ENCODE measurements at places on chromosomes 16 and 17.

GRCh38 chr17:79947351-79948031 is 88.2 kb downstream of the TBC1D16 start:
- no peak for DNase-seq

DNA sequence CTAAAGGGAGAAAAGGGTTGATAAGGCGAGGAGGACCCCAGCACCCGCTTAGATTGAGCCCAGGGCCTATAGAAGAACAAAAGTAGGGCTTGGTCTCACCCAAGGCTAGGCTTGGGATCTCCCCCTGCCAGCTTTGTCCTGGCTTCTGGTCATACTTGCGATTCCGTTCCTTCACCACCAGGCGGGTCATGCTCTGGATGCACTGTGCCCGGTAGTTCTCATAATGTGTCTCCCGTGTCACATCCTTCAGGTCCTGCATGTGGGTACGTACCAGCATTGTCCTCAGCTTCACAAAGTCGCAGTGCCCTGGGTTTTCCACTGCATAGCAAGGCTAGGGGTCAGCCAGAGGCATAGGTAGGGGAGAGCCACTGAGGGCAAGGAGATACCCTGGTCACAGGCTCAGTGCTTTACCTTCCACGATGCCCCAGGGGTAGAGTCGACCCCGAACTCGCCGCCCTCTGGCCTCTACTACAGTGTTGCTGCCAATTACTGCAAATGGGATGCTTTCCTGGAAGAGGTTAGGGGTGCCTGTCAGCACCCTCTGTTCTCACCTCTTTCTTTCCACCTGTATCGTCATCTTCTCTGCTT is 6.5 kb upstream of the MTMR4 start:
- DNase-seq = no peak

- DNase-seq = no peak
Observed at GRCh38 chr17:61833536-61834193, 29.7 kb downstream of the BRIP1 start.

- DNase-seq = peak; percentile 81
Observed at GRCh38 chr17:71828182-71828596, 292.6 kb upstream of the SOX9 start.

DNA sequence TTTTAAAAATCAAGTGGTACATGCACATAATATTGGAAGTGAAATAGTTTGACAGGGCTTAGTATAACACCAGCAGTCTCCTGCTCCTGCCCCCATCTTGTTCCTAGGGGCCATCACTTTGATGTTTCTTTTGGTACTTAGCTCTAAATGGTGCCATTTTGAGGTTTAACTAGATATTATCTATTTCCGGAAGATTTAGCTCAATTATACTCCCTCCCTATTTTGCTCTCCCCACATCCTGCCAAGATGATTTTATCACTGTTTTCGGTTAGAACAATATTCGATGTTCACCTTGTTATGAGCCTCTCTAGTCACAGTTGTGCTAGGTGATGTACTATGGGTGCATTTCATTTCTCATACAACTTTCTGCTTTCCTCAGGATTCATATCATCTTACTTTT is 20.0 kb upstream of the SLC35G3 start:
- no peak for DNase-seq

DNA sequence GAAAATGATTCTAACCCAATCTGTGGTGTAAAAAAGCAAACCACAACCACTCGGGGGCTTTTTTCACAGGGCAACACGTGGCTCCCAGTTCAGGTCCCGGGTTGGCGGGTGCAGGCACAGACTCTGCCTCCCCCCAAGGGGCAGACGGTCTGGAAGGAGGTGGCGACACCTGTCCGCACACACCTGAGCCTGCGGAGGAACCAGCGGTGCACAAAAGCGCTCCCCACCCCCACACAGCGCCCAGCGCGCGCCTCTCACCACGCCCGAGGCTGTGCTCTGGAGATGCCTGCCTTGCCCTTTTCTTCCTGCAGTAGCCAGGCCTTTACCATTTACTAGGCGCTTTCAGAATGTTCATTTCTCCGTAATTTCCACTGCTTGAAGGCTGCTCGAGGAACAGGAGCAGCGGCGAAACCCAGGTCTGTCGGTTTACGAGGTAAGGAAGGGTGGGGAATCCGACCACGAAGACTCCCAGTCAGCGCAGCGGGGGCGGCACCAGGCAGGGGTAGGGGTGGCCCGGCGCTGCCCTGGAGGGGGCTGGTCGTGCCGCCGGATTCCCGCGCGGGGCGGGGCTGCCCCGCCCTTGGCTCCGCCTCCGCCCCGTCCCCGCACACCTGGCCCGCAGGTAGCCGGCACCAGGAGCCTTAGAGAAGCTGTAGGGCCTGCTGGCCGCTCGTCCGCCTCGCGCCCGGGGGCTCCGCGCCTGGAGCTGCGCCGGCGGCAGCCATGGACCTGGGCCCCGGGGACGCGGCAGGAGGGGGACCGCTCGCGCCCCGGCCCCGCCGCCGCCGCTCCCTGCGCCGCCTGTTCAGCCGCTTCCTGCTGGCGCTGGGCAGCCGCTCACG is at the start of gene USP43:
TSS of gene USP43 (plus strand) at position 608 of the 842 bp plus-strand sequence. CDS start at position 724, 116 bp downstream.
- no peak for DNase-seq

- DNase-seq = no peak
Observed at GRCh38 chr17:20026960-20027359, 17.8 kb downstream of the SPECC1 start.

GRCh38 chr16:74695450-74696422 is 4.9 kb downstream of the MLKL start:
- peak; percentile 24 for DNase-seq

GRCh38 chr16:1152651-1153259 is at the start of gene CACNA1H:
Gene CACNA1H (plus strand): TSS chr16:1153106. CDS start chr16:1153738, 632 bp downstream.
- no peak for DNase-seq

DNA sequence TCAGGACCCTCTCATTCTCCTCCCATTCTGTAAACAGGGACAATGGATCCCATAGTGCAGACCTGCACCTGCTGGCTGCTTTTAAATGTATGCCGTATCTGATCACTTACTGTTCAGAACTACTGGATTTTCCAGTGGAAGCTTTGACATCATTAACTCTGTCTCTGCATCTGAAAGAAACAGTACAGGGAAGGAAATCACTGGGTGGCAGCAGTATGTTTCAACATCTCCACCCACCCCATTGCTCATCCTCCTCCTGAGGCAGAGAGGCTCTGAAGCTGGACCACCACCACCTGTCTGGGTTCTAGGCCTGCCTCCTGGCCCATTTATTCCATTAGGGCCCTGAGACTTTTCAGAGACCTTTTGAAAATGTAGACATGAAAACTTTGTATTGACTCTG is 2.6 kb downstream of the CCL15 start:
- DNase-seq = no peak

GRCh38 chr17:79842136-79842655 is 3.0 kb upstream of the CBX4 start:
- DNase-seq = no peak

GRCh38 chr17:71334048-71334751 is 786.6 kb upstream of the SOX9 start:
- no peak for DNase-seq

GRCh38 chr16:5070431-5071186 is 1.0 kb upstream of the ALG1 start:
- DNase-seq = no peak

GRCh38 chr16:56320811-56321558 is 104.4 kb downstream of the AMFR start:
- DNase-seq = no peak

GRCh38 chr17:75576661-75577060 is 10.9 kb upstream of the MYO15B start:
- no peak for DNase-seq

DNA sequence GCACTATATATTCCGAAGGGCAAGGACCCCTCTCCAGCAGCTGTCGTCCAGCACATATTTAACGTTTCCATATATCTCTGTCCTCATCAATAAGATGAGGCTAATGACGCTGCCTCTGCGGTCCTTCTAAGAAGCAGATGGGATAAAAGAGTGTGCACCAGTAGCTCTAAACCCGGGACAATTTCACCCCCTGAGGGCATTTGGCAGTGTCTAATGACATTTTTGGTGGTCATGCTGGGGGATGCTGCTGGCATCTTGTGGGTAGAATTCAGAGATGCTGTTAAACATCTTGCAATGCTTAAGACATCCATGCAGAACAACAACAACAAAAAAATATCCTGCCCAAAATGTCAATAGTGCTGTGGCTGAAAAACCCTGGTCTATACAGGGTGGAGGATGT is 372.9 kb downstream of the CDH13 start:
- DNase-seq = no peak

DNA sequence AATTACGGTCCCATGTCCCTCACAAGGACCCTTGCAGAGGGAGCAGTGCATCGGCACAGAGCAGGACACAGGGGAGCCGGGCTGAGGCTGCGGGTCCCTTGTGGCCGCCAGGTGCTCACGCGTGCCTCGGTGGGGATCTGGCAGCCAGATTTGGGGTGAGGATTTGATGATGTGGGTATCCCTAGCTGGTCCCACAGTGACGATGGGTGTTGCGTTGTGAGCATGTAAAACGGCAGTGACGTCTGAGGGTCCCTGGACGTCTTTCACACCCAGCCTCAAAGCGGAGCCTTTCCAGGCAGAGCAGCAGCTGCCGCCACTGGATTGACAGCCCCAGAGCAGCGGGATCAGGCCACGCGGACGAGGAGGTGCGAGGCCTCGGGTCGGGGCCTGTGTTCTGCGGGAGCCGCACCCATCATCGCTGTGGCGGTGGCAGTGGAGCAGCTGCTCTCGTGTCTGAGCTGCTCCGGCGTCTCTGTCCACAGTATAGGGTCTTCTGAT is 54.6 kb downstream of the WDR45B start:
- no peak for DNase-seq

GRCh38 chr16:4862639-4863038 is 15.4 kb downstream of the UBN1 start:
- DNase-seq = no peak

DNA sequence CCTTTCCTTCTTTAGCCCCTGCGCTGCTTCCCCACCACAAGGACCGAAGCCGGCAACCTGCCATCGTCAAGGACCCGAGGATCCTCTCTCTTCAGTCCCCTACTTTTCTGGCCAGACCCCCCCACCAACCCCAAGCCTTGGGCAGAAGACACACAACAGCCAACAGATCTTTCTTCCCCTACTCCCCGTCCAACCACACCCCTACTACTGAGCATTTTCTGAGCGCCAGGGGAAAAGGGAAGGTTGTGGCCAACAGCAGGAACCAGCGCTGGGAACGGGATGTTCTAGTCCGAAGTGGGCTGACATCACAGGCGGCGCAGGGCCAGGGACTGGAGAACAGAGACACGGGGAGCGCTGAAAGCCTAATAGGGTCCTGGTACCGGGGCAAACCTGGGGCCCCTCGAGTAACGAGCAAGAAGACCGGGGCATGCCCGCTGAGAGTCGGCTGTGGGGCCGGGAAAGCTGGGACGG is 528 bp downstream of the PER1 start:
- DNase-seq = no peak

- DNase-seq = no peak
Observed at GRCh38 chr17:51419476-51419875, 159.1 kb downstream of the UTP18 start.

DNA sequence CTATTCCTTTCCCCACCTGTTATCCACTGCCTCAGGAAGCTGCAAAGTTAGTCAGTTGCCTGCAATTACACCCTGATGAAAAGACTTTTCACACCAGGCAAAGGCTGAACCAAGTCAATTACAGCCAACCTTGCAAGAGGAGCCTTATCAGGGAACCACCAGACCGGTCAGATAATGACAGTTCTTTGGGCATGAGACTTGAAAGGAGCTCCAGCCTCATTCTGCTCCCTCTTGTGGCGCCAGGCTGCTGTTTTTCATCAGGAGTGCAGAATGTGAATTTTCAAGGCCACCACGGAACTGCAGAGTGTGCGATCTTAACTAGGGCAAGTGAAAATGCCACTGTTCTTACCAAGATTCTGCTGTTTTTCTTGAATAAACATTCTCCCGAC is 22.5 kb downstream of the DNAI2 start:
- peak; percentile 38 for DNase-seq

DNA sequence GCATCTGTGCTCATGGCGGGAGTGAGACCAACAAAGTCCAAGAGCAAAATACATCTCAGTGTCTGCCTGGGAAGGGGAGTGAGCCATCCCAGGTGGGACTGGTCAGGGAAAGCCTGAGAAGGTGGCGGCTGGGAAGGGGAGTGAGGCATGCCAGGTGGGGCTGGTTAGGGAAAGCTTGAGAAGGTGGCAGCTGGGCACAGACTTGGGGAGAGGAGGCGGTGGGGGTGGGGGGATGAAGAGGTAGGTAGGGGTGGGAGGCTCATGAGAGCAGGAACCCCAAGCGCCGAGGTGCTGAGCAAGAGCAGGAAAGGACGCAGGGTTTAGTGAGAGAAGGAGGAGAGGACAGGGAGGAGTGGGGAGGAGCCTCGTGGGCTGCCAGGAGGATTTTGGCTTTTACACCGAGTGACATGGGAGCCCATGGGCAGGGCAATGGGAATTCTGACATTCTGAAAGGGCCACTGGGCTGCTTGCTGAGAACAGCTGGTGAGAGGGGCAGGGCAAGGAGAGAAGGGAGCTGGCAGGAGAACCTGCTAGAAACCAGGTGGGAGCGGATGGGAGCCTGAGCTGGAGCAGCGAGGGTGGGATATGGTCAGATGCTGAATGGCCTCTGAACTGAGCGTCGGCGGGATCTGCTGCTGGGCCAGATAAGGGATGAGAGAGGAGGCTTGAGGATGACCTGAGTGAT is 256.1 kb upstream of the RPL38 start:
- DNase-seq = no peak

DNA sequence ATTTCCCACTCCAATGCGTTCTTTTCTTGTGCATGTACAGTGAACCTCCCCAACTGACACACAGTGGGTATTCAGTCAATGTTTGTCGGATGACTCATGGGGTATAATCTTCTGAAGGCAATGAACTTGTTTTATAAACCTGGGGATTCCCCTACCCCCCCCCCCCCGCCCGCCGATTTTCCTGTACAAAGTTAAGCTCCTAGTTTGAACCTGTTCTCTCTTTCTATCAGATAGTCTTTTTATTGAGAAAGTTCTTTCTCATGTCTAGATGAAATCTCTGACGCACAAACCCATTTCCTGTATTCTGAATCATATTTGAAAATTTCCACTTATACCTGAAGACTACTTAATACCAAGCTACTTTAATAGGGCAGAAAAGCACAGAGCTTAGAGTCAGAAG is 338.3 kb downstream of the CA10 start:
- DNase-seq = no peak

DNA sequence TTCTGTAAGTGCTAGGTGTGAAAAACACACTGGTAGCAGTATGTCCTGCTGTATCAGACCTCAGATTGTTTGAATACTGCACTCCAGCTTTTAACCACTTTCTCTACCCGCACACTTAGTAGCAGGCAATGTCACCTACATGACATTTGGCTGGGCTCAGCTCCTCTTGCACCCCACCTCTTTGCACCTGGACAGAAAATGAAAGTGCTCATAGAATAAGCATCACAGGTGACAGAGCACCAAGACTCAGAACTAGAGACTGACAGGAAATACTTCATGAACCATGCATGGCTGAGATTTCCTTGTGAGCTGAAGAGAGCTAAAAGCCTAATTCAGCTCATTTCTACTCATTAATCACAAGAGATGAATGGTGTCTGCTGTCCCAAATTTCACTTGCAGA is 1014.2 kb upstream of the CDH8 start:
- DNase-seq = no peak
